GM23248 (cell line): ENCODE measurements at places on chromosomes 6 and 20.

- DNase-seq = no peak
Observed at GRCh38 chr6:111201764-111202163, 114.5 kb downstream of the SLC16A10 start.

GRCh38 chr6:153493501-153493900 lies 362.4 kb upstream of the RGS17 start:
- DNase-seq = no peak

DNA sequence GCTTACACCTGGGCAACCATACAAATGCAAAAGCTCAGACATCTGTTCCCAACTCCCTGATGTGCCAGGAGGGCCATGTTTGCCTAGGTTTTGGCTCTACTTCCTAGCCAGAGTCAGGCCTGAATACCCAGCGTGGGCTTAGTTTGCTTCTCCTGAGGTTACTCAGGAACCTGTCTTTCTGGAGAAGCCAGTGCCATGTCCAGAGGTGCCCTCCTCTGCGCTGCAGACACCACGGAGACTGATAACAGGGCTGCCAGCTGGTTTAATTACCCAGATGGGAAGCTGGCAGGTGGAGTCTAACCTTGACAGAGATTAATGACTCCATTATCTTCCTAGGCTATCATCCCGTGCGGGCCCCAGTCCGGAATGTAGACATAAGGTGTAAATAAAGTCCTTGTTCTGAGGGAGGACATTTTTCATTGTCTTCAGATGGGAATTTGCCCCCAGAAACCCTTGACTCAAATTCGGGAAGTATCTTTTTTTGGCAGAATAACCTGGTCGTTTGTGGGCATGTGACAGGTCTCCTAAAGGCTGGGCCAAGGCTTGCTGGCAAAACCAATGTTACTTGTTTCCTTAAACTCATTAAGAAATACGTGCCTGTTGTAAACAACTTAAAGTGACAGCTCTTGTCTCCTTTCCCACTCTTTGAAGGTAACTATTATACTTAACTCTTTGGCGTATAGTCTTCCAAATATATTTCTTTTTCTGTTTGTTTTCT lies 29.2 kb upstream of the ZNFX1 start:
- DNase-seq = no peak

DNA sequence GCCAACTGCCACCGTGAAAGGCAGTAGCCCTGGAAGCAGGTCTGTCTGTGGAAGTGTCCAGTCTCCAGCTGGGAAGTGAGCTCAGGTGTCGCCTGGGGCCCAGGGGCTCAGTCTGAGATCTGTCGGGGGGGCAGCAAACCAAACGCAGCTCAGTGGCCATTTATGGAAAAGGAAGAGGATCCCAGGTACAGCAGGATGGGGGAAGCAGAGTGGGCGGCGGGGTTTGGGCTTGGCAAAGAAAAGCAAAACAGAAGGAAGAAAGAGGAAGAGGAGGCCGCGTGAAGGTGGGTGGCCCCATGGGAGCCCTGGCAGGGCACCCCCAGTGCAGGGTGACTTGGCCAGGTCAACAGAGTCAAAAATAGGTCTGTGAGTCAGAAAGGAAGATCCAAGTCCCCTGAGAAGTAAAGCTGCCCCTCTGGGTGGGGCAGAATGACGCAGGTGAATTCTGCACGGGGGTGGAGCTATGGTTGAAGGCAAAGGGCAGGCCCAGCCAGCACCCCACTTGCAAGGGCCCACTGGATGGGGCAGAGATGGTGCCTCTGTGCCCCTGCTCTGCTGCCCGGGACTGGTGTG lies 5.3 kb downstream of the PXDC1 start:
- no peak for DNase-seq

GRCh38 chr6:37205997-37206340 lies 36.0 kb downstream of the PIM1 start:
- no peak for DNase-seq

DNA sequence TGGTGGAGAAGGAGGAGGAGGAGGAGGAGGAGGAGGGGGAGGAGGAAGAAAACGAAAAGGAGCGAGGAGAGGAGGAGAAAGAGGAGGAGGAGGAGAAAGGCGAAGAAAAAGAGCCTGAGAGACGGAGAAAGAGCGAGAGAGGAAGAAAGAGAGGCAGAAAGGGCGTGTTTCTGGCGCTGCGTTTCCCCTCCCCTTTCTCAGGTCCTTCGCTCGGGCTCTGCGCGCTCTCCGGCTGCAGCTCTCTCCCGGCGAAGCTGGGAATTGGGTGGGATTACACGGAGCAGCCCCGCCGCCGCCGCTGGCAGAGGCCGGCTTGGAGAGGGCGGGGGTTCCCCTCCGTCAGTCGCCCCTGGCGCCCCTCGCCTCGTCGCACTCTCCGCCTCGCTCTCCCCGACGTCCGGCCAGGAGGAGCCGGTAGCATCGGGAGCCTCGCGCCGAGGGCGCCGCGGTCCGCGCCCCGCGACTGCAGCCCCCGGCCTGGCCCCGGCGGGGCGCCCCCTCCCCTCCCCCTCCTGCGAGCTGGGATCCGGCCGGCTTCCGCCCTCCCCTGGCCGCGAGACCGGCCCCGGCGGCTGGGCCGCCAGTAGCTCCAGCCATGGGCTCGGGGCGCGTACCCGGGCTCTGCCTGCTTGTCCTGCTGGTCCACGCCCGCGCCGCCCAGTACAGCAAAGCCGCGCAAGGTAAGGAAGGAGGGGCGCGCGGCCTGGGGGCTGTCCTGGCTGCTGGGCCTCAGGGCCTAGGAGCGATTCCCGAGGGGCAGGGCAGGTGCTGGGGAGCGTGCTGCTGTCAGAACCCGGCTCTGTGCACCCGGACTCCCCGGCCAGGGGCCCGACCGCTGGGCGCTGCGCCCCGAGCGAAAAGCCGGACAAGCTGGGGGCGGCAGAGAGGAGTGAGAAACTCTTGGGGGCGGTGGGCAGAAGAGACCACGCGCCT lies at the start of gene SCUBE3:
Gene SCUBE3, plus strand, starts transcription at position 133 of the 933 bp plus-strand sequence. Its CDS starts 463 bp downstream, at position 596.
- peak; percentile 71 for DNase-seq

- no peak for DNase-seq
Observed at GRCh38 chr6:12000174-12000573, 11.9 kb upstream of the HIVEP1 start.

DNA sequence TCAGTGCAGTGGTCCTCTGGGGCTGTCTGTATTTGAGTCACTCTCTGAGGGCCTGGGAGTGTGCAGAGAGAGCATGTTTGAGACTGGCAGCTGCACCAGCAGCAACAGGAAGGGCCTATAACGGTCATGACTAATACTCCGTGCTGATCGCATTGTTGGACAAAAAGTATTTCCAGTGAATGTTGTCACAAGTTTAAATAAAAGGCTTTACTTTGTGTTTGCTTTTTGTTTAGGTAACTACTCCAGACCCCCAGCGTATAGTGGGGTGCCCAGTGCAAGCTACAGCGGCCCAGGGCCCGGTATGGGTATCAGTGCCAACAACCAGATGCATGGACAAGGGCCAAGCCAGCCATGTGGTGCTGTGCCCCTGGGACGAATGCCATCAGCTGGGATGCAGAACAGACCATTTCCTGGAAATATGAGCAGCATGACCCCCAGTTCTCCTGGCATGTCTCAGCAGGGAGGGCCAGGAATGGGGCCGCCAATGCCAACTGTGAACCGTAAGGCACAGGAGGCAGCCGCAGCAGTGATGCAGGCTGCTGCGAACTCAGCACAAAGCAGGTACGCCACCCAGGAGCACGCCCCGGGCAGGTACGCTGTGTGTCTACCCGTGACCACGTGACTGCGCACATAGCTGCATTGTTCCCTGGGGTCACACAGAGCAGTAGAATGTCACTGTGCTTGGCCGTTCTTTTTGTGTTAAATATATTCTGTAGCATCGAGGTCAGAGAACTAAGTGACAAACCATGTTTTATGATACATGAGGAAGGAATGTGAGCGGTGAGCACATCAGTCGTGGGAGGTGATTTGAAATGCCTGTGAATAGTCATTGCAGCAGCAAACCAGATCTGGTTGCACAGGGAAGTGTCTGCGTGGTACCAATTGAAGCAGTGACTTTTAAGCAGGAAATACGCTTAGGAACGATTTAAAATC lies 174.7 kb downstream of the TMEM242 start:
- peak; percentile 96 for DNase-seq

- no peak for DNase-seq
Observed at GRCh38 chr20:46311719-46312074, 3.4 kb upstream of the CDH22 start.

DNA sequence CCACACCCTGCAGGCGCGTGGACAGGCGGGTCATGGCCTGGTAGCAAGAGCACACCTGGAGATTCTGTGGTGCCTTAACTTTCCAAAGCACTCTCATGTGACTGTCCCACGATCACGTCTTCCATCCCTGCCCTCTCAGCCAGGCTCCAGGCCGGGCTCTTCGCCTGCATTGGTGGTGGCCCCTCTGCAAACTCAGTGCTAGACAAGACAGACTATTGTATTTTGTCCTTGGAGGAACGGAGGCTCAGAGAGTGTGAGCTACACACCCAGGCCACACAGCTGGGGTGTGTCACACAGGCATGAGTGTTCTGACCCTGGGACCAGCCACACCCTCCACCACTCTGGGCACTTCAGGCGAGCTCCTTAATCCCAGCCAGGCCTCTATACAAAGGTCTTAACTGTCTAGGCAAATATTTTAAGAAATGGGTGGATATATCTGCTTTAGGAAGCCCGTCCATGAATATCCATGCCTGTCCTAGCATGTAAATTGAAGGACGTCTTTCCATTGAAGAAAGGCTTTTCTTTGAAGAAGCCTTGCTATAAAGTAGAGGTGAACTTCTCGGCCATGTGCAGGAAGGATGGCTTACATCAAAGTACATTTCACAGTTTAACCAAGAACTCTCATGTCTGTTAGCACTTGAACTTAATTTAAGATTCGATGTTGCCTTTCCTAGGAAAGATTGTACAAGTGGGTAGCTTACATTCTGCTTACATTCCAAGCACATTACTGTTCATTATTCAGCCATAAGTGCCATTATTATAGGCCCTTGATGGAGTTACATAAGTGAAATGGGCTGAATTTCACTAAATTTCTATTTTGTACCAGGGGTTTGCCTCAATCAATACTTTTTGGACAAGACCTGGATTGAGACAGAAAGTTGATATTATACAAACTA lies 263.9 kb downstream of the DLL1 start:
- DNase-seq = peak; percentile 43

DNA sequence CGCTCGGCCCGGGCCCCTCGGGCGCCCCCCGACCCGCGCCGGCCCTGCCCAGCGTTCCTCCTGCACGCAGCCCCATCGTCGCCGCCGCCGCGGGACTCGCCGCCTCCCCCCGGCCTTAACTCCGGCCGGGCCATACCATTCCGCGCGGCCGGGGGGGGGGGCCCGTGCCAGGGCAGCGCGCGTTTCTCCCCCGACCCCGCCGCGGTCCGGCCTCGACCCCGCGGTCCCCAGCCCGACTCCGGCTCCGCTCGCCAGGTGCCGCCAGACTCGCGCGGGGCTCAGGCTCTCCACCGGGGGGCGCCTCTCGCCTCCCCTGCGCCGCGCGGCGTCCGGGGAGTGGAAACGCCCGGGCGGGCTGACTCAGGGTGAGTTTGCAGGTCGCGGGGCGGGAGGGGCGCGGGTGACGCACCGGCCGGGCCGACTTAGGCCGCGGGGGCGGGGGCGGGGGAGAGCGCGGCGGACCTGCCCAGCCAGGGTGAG lies at the start of gene SRXN1:
Gene SRXN1, minus strand, starts transcription at position 91 of the 480 bp plus-strand sequence. Its CDS starts 15 bp downstream, at position 76.
- peak; percentile 99 for DNase-seq

- peak; percentile 34 for DNase-seq
Observed at GRCh38 chr6:27591699-27592480, 119.0 kb upstream of the ZNF184 start.

GRCh38 chr20:61528591-61528990 lies 276.5 kb downstream of the CDH4 start:
- no peak for DNase-seq

GRCh38 chr6:134394905-134395304 lies 77.0 kb upstream of the SGK1 start:
- DNase-seq = no peak

- no peak for DNase-seq
Observed at GRCh38 chr6:152423216-152424103, 213.7 kb downstream of the SYNE1 start.

- DNase-seq = no peak
Observed at GRCh38 chr20:32291166-32291565, 13.7 kb downstream of the KIF3B start.

GRCh38 chr6:27250277-27251111 lies 3.0 kb downstream of the PRSS16 start:
- peak; percentile 18 for DNase-seq

- no peak for DNase-seq
Observed at GRCh38 chr6:160679402-160679769, 15.3 kb upstream of the LPA start.

DNA sequence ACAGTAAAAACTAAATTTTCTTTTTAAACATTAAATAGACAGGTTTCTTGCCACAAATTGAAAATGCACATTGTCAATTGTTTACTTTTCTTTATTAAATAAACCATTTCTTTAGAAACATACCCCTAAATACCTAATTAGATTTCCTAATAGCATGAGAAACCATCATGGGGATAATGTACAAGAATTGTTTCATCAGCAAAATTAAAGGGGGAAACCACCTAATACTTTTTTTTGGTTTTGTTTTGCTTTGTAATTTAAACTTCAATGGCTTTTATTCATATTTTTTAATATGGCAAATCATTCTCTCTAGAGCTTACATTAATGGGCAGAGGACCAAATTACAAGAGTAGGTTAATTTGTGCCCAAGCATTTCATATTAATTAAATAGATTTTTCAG lies 987.9 kb downstream of the EPHA7 start:
- DNase-seq = no peak

- DNase-seq = no peak
Observed at GRCh38 chr20:20426655-20426907, 58.7 kb downstream of the INSM1 start.

GRCh38 chr20:22411627-22412450 lies 172.5 kb downstream of the FOXA2 start:
- DNase-seq = peak; percentile 72

DNA sequence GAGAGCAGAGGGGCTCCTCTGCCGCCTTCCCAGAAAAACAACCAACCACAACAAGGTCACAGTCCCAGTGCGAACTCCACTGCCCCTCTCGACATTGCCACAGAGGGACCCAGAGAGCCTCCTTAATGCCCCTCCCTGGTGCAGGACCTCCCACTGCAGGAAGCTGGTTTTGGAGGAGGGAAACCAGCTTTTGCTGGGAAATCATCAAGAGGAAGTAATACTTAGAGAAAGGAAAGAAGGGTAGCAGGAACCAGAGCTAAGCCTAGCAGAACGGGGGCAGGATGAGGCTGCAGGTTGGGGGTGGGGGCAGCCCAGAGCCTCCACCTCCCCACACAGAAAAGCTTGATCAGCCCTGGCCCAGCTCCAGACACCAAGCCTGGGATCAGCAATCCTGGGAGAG lies 37.7 kb upstream of the SIRPA start:
- DNase-seq = no peak

- no peak for DNase-seq
Observed at GRCh38 chr6:107689190-107689589, 134.9 kb downstream of the SCML4 start.

- no peak for DNase-seq
Observed at GRCh38 chr6:162528538-162528937, 199.0 kb downstream of the PRKN start.

DNA sequence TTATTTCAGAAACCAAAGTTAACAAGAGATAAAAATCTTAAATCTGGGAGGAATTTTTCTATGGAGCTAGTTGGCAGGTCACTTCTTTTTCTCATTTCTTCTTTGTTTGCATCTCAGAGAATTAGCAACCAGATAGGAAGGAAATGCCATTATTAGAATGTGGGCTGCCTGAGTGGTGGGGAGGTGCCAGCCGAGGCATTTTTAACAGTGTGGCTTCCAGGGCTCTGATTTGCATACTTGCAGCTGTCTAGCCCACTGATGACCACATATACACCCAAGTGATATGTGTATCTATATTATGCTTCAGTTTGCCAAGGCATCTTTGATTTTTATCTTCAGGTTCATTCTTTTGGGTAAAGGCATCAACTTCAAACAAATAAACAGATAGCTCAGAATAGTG lies 206.7 kb downstream of the CLIC5 start:
- DNase-seq = no peak
